DMS 273 treated with DMSO at 0.1 percent for 48 hours (cell line): ENCODE measurements at places on chromosomes 1 and 21.

DNA sequence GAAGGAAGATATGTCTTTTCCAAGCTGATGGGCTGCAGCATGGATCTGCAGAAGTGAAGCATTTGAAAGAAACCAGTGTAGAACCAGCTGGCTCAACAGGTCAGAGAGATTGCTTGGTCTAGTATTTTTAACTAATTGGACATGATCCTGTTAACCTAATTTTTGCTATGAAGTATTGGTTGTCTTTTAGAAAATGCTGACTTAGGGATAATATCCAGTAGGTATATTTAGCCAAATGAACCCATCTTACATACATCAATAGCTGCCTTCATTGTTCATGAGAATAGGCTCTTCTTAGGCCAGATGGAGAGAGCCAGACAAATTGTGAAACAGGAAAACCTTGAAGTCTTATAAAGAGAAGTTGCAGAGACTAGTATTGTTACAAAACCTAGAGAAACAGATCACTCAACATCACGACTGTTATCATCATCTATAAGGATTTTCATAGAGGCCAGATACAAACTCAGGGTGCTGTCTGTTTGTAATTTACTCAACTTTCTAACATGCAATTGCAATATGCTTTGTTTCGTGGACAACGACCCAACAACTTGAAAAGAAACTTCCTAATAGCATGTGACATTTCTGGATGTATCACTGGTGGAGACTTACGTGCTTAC is 148.2 kb downstream of the DISC1 start:
- DNase-seq, result no peak

GRCh38 chr1:100474834-100475233 is 63.1 kb upstream of the GPR88 start:
- DNase-seq, result no peak

- DNase-seq, result no peak
These were observed 456.0 kb upstream of the PKN2 start for GRCh38 chr1:88228114-88228513.

- no peak for DNase-seq
These were observed 52.2 kb upstream of the KIAA1614 start for GRCh38 chr1:180860535-180860934.

DNA sequence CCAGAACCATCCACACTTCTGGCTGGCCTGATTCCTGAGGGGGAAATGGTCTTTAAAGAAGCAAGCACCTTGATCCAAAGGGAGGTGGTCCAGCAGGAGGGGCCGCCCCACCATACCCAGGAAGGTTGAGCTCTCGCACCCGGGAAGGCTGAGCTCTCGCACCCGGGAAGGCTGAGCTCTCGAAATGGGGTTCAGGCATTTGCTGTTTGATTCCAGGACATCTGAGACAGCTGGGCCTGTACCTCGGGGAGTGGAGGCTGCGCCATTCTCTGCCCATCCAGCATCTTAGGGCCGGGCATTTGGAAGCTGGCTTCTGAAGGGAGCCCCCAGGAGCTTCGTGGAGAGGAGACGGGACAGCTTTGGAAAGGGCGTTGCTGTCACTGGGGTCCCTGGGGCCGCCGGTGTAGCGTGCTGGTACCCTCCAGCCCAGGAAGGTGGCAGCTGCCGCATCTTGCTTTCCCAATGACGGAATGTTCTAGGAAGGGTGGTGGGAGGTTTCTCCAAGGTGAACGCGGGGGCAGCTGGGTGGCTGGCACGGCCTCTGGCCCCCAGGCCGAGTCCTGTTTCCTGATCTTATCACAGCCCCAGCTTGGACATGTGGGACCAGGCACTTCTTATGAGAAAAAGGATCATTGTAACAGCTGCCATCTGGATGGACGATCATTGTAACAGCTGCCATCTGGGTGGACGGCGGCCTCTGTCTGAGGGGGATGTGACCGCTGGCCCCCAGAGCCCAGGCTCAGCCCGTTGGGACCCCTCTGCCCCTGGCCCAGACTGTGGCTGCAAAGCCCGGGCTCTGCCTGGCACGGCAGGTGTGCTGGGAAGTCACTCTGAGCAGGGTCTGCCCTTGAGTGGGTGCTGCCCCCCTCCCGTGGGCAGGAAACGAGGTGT is 61.6 kb downstream of the COL18A1 start:
- no peak for DNase-seq

DNA sequence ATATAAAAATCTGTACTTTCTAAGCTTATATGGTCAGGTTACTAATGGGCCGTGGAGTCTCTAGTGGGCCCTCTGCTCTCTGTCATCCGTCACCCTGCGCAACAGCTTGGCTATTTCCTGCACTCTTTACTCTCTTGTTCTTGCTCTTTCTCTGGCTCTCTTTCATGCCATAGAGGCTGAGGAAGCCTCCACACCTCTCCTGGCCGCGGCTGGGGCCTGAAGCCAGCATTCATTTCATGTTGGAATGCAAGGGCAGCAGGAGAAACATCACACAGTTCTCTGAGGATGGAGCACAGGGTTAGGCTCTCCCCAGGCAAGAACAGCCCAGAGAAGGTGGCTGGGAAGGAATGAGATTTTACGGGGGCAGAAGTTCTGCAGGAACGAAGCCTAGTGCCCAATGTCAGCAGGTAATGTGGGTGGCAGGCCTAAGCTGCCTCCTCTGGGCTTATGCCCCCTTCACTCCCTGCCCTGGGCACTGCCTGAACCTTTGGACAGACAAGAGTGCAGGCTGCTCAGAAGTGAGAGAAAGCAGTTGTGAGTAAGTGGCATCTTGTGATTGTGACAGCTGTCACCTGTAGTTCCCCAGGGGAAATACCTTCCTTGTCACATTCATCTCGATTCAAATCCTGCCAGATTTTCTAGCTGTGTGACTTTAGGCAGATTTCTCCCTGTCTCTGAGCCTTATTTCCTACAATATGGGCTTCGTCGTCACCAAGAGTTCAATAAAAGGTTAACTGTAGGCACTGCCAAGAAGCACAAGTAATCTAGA is 3.6 kb upstream of the FHAD1 start:
- DNase-seq, result no peak

DNA sequence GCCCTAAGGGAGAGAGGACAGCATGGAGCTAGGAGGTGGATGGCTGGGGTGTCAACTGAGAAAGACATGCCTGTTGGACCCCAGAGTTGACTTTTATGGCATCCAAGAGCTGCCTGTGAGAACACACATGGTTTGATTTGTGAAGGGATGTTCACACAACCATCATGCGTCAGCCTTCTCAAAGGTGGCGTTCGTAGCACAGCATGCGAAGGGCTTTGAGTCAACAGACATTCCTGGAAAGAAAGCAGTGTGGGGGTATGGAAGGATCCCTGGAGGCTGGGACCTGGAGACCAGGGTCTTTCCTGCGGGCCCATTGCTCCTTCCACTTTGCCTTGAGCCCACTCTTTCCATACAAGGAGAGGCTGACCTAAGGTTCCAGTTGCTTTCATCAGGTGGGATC is 6.4 kb upstream of the WNT3A start:
- DNase-seq, result no peak

DNA sequence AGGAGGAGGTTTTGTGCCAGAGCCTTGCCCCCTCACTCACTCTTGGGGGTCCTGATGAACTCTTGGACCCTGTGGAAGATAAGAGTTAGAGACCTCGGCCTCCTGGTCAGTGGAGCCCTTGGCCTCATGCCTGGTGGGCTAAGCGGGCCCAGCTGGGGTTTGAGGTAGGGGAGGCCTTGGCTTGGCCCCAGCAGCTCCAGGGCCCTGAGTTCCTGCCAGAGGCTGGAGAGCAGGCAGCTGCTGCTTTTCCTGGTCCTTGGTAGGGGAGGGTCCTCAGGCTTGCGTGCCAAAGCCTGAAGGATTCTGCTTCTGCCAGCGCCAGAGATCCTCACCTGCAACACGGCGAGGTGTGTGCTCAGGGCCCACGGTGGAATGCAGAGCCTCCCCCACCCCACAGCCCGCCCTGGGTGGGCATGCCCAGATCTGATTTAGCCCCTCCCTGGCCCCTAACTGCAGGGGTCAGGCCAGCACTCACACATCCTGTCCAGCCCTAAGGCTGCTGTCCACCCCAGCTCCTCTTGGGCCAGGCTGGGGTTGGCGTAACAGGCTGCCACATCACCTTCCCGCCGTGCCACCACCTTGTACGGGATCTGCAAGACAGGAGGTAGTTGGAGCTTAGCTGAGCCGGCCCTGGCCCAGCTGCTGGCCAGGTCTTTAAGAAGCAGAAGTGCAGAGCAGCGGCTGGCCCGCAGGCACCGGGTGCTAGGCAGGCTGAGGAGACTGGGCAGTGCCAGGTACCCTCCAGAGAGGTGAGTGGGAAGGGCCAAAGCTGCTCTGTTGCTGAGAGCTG is 4.7 kb downstream of the GALE start:
- no peak for DNase-seq

GRCh38 chr1:27504588-27505419 is 14.8 kb upstream of the WASF2 start:
- no peak for DNase-seq

DNA sequence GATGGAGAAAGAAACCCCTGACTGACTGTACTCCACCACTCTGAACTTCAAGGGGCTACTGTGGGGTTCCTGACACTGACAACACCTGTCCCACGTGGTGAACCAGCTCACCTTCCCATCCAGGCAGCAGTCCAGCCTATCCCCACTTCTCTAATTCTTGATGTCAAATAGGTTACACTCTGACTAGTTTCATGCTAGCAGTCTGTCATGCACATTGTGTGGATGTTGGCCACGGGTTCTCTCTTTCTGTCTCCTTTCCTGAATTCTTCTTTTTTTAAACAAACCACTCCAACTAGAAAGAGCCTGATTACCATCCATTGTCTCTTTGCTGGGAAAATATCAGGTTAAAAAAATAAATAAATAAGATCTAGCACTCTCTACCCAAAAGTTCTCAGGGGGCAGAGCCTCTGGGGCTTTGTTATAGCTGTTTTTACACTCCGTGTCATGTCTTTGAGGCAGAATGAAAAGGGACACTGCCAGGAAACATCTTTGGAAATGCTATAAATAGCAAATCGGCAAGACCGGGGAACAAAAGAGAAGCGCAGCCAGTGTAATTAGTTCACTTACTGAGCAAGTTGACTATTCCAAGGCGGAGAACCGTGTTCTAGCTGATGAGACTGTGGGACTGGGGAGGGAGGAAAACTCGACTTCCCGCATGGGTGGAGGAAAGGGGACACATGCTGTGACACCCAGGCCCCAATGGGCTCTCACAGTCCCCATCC is 356.1 kb downstream of the OMA1 start:
- DNase-seq, result no peak

GRCh38 chr1:96538111-96538641 is 183.4 kb upstream of the PTBP2 start:
- no peak for DNase-seq

DNA sequence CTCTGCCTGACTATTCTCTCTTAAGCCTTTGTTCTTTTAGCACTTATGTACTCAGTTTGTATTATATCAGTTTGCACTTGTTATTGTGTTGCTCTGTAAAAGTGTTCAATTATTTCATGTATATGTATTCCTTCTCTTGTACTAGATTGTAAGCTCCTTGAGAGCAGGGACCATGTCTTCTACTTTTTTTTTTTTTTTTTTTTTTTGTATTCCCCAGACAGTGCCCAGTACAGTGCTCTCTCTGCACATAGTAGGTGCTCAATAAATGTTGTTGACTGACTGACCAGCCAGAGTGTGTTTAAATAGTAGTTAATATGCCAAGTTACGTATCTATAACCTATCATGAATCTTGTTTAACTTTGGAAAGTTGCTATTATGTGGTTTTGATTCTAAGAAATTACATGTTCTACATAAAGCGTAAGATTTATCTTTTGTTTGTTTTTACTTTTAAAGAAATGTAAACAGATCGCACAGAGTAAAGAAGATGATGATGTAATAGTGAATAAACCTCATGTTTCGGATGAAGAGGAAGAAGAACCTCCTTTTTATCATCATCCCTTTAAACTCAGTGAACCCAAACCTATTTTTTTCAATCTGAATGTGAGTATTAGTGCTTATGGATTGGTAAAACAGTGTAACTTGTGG is 16.1 kb downstream of the SON start:
- DNase-seq, result no peak

DNA sequence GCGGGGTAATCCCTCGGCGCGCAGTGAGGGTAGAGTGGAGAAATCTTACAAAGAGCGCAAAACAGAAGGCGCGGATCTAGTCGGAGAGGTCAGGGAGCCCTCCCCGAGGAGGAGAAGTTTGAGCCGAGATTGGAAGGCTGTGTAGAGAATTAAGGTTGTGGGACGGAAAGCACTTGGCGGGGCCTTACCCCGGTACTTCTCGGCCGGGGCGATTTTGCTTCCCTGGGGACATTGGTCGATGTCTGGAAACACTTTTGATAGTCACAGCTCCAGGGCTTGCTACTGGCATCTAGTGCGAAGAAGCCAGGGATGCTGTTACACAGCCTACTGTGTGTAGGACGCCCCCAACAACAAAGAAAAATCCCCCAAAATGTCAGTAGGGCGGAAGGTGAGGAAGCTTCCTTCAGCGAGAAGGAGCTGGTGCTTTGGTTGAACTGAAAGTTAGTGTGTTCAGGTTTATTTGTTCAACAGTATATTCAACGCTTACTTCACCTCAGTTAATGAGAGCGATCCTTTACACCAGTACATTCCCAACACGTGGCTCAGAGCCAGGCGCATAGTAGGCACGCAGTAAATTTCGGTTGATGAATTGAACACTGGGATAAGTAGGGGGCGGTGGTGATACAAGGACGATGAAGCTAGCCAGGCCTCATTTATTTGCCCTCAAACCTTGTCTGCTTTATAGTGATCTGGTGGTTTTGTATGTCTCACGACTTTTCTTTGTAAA is 807 bp downstream of the CEP85 start:
- no peak for DNase-seq

- DNase-seq, result no peak
These were observed 164.4 kb downstream of the SDCCAG8 start for GRCh38 chr1:243420016-243420945.

- no peak for DNase-seq
These were observed 10.5 kb downstream of the PTPRF start for GRCh38 chr1:43541141-43541540.

GRCh38 chr1:94721240-94721639 is 98.9 kb upstream of the SLC44A3 start:
- no peak for DNase-seq

DNA sequence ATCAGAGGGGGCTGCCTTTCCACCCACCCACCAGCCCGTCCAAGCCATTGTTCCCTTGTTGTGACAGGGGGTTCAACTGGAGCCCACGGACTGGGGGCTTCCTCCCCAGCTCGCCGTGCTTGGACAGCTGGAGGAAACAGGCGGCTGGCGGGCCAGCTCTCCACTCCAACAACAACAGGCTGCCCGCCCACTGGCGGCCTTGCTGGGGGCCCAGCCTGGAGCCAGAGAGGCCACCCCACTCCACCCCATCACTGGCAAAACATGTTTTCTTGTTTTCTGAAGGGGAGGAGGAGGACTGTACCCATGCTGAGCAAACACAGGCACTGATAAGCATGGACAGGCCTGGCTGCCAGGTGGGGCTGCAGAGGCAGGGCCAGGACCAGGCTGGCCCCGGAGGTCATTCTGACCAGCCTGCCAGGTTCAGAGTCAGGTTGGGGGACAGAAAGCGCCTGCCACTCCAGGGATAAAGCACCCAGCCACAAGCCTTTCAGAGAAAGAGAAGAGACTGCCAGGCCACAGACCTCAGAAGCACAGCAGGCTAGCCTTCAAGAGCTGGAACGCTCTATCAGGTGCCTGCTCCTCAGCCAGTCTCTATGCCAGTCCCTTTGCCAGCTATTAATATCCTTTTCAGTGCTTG is 32.8 kb downstream of the GJA4 start:
- DNase-seq, result no peak

- no peak for DNase-seq
These were observed 1.1 kb downstream of the LAMB3 start for GRCh38 chr1:209651138-209651587.

GRCh38 chr1:231340328-231341013 is 2.4 kb downstream of the SPRTN start:
- DNase-seq, result no peak
